AG09319 (cell line): ENCODE measurements at places on chromosomes 6 and 20.

DNA sequence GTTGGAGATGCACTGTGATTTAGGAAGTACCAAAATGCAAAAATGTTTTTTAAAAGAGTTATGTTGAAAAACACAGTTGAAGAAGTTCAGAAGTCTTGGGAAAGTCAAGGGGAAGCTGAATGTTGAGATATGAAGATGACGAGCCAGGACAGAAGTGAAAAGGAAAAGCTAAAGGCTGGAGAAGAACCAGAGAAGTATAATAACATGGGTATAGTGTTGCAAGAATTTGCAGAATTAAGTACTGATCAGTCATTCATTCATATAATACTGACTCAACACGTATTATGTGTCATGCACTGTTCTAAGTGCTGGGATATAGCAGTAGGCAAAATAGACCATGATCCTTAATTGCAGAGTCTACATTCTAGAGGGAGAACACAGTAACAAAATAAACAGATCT is 432.8 kb downstream of the CDC5L start:
- no peak for DNase-seq

- no peak for DNase-seq
Observed at GRCh38 chr20:58627212-58628072, 23.6 kb upstream of the STX16 start.

- no peak for DNase-seq
Observed at GRCh38 chr6:52356017-52356416, 5.9 kb upstream of the PAQR8 start.

DNA sequence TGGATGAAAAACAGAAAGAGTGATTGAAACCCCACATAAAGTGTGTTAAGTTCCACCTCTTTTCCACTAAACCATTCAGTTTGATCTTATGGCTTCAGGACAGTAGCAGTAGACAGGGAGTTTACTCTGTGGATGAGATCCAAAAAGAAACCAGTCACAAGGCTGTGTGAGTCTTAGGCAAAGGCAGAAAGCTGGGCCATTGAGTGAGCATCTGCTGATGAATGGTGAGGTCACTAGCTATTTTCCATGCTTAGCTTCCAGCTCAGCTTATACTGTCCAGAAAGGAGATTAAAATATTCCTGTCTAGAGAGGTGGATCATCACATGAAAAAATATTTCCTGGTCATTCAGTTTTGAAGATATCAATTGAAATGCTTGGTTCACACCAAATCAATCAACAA is 1643.9 kb downstream of the HACE1 start:
- no peak for DNase-seq

DNA sequence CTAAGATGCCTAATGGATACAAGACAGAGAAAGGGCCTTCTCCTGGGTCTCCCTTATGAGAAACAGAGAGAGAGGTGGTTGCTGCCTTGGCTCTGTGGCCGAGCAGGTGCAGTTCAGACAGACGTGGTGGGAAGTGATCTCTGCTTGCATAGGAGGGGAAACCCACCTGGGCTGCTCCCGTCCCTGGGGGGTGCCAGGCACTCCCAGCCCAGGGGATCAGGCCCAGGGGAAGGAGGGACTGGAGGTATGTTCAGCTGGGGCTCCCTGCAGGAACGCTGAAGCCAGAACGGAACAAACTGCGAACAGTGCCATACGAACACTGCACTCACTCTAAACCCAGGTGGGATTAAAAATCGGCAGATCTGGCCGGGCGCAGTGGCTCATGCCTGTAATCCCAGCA is 35.7 kb upstream of the OVOL2 start:
- no peak for DNase-seq

- no peak for DNase-seq
Observed at GRCh38 chr6:159494586-159494972, 198.5 kb downstream of the SOD2 start.

- DNase-seq = no peak
Observed at GRCh38 chr20:51498765-51499540, 43.6 kb downstream of the NFATC2 start.

DNA sequence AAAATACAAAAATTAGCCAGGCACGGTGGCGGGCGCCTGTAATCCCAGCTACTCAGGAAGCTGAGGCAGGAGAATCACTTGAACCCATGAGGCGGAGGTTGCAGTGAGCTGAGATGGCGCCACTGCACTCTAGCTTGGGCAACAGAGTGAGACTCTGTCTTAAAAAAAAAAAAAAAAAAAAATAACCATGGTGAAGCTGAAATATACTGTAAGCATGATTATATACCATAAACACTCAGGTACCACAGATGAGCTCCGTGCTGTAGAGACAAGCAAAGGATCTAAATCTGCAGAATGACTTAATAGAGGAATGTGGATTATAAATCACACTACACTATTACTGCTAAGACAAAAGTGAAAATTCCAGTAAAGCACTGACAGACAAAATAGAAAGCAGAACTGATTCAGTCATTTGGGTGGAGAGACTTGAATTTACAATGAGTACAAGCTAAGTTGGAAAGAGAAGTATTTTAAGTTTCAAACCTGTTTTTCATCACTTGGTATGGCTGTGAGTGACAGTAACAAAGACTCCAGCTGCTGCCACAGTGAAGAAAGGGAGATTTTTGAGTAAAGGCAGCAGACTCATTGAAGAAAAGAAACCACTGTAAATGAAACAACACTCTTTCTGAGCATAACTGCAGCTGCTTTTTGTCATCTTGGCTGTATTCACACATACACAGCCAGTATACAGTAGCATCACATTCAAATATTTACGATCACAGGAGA is 322.1 kb downstream of the RNGTT start:
- DNase-seq = no peak

DNA sequence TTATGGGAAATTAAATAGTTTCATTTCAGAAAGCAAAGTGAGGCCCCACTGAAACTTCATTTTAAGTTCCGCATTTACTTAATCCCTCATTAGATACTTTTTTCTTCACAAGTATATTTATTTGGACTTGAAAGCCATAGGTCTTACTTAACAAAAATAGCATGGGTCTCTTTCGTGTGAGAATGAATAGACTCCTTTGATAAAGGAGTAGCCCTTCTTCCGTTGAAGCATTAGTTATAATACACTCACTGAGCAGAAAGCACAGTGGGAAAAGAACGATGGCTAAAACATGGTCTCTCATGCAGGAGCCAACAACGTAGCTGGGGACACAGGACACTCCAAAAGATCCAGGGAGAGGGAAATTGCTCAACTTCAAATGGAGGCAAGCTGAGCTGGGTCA is 130.4 kb downstream of the SLC23A2 start:
- no peak for DNase-seq

- no peak for DNase-seq
Observed at GRCh38 chr6:3575701-3576100, 118.9 kb upstream of the SLC22A23 start.

DNA sequence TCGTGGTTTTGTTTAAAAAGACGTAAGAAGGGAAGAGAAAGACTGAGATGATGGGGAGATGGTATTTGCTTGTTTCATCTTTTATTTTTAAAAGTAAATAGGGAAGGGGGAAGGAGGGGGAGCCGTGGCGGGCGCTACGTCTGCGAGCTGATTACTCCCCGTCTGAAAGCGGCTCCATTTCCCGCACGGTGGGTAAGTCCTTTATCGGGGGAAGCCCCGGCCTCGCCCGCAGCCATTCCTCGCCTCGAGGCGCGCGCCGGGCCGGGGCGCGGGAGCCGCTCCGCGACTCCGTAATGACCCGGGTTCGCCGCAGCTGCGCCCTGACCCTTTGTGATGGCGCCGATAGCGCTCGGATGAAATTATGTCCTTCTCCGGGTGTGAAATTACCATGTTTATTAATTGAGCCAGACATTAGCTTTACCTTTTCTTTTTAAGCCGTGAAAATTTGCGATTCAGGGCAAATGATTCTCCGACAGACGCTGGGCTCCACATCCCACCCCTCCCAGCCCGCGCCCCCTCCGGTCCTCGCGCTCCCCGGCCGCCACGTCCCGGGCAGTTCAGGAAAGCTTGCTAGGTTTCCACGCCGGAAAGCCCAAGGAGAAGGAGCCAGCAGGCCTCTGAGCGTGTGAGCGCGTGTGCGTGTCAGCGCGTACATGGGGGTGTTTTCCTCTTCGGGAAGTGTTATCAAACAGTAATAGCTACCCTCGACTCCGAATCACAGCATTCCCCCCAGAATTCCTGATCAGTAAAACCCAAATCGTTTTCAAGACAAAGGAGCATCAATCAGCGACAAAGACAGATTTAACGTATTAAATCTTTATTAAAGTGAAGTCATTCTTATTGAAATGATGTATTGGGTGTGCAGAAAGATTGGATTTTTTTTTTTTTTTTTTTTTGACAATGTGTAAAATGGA is 30.0 kb downstream of the TFAP2A start:
- no peak for DNase-seq

- DNase-seq = no peak
Observed at GRCh38 chr6:35165630-35166071, 24.5 kb upstream of the TCP11 start.

GRCh38 chr6:45965007-45965406 is 50.7 kb downstream of the CLIC5 start:
- no peak for DNase-seq

DNA sequence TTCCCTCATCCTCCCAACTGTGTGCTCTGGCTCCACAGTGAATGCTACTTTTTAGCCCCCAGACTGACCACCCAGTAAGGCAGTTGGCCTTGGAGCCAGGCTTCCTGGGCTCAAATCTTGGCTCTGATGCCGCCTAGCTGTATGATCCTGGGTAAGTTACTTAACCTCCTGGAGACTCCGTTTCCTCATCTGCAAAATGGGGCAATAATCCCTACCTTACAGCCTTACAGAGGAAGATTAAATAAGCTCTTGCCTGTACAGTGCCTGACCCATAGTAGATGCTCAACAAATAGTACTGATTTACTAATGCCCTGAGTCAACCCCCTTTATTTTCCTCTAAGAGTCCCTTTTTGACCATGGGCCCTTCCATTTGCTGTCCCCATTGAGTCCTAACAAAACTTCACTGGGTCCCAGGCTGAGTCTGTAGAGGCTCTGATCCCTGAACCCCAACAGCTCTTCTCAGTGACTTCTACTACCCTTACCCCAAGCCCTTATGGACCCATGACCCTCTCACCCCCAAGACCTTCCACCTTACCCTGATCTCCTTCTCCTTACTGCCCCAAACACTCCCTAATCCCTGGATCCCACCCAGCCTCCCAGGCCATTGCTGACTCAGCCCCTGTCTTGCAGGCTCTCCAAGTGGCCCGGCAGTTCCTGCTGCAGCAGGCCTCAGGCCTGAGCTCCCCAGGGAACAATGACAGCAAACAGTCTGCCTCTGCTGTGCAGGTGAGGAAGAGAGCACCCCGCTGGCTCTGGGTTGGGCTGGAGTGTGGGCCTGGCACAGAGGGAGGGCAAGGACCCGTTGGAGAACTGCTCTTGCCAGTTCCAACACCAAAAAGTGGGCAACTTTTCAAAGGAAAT is 31.4 kb downstream of the FOXP4 start:
- no peak for DNase-seq

GRCh38 chr20:50578061-50578777 is 68.0 kb downstream of the PTPN1 start:
- no peak for DNase-seq

- DNase-seq = peak; percentile 24
Observed at GRCh38 chr6:38638941-38639497, 710 bp downstream of the BTBD9 start.
